ENCODE measurements at places on chromosomes 1 and 21.
A peak's percentile ranks its signal among the peaks of the same experiment; 100 is the strongest.

GRCh38 chr1:100959502-100960060 is 63.7 kb downstream of the SLC30A7 start:
- no peak for DNase-seq

DNA sequence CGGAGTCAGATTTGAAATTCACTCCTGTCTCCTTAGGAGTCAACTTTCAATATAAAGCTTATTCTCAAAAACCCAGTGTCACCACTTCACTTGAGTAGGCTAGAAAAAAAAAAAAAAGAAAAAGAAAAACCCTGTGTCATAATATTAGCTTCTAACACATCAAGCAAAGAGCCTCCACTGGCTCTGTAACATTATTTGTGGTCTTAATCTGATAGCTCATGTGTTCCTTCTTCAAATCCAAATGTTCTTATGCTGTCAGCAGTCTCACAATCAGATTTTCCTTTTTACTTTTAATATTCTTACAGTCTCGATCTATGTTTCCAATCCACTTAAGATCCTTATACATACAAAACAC is 26.1 kb upstream of the PSMG1 start:
- no peak for DNase-seq

DNA sequence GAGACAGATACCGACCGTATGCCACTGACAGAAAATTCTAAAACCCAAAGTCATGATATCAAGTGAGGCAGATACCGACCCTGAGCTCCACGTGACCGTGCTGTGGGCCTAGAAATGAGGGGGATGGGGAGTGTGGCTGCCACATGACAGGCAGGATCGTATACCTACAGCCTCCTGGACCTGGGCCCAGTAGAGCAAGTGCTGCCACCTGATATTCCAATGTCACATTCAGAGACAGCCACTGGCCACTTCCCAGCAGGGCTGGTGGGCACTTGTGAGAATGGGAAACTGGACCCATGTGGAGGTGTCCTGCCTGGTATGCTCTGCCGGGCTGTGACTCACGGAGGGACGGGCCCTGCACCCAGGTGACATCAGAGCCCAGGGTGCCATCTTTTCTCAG is 44.6 kb upstream of the CLDN14 start:
- no peak for DNase-seq

DNA sequence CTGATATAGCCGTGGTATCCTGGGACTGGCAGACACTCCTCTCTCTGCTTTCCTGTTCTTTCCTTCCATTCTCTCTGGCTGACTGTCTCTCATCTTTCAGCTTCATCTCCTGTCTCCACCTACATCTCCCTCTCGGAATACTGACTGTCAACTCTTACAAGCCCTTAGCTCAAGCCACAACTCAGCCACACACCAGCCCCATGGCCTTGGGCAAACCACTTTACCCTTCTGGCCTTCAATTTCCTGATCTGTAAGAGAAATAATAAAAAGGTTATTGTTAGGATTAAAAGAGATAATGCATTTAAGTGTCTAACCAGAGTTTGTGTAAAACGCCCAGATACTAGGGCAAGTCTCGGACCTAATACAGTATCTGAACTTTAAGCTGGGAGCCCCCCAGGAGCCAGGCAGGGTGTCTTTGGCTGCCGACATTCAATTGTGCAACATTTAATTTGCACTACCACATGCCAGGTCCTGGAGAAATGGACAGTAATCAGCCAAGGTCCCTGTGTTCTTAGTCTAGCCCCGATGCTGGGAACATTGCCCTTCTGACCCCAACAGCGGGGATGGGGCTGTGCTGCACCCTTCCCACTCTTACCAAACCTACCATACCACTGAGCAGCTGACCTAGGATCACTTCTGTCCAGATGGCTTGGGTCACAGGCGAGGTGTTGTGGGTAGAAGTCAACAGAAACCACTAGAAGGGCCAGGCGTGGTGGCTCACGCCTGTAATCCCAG is 5.1 kb downstream of the ECHDC2 start:
- DNase-seq: no peak

DNA sequence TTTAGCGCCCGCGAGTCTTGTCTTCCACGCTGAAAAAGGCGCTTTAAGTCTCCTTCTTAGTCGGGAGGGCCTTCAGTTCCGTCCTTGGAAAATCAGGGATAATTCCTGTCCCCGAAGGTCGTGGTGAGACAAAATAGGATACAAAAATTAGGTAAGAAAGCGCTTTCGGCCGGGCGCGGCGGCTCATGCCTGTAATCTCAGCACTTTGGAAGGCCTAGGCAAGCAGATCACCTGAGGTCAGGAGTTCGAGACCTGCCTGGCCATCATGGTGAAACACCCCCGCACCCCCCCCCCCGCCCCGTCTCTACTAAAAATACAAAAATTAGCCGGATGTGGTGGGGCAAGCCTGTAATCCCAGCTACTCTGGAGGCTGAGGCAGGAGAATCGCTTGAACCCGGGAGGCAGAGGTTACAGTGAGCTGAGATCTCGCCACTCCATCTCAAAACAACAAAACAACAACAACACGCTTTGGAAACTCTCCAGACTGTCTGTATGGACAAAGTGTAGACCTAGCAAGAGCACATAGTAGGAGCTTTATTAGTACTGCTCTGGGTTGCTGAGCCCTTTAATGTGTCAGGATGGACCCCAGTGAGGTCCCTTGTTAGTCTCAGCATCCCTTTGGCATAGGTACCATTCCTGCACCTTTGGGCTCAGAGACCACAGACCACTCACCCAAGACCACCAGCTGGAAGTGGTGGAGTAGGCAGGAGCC is 790 bp upstream of the TMEM54 start:
- no peak for DNase-seq

DNA sequence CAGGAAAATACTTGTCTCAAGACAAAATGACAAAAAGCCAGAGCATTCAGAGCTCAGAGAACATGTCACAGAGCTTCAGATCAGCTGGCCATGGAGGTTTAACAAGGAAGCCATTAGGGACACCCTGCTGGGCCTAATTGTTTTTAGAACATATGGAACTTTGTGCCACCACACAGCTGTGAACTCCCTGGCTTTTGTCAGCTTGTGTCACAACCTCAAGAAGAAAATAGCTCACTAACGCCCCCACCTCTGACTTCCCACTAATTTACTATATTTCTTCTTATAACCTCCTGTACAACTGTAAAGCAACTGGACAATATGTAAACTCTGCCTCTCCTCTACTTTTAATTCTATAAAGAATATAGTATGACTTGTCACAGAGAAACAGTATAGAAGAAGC is 21.0 kb upstream of the TDRD10 start:
- no peak for DNase-seq

DNA sequence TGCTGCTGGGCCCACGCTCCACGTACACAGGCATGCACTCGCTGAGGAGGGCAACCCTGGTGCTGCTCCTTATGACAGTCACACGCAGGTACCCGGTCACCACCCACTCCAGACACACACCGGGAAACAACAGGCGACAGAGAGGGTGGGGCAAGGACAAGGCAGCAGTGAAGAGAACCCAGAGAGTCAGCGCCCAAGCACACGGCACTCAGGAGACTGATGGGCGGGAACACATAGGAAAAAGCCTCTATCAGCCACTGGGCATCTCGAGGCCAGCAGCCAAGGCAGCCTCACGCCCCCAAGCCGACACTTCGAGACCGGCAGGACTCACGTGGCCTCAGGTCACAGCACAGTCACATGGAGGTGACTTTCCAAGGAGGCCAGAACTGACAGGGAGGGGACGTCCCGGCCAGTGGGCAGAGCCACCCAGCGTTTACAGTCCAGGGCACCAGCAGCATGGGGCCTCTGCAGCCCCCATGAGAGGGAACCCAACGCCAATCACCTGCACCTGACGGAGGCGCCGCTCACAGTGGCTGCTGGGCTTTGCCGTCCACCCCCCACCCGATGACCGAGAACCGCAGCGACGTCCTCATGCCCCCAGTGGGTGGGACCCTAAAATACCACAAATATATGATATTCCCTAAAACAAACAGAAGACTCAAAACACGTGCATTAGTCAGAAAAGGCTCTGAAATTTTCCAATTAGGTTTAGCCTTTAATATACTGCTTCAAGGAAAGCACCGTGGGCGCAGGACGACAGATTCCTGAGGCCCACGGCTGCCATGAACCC is 19.7 kb downstream of the PTTG1IP start:
- no peak for DNase-seq

GRCh38 chr1:99501871-99502270 is 144.0 kb upstream of the PALMD start:
- no peak for DNase-seq

GRCh38 chr1:181551249-181551648 is 67.9 kb downstream of the CACNA1E start:
- peak; percentile 43 for DNase-seq

GRCh38 chr1:220031287-220031686 is 15.0 kb downstream of the EPRS1 start:
- DNase-seq: no peak

DNA sequence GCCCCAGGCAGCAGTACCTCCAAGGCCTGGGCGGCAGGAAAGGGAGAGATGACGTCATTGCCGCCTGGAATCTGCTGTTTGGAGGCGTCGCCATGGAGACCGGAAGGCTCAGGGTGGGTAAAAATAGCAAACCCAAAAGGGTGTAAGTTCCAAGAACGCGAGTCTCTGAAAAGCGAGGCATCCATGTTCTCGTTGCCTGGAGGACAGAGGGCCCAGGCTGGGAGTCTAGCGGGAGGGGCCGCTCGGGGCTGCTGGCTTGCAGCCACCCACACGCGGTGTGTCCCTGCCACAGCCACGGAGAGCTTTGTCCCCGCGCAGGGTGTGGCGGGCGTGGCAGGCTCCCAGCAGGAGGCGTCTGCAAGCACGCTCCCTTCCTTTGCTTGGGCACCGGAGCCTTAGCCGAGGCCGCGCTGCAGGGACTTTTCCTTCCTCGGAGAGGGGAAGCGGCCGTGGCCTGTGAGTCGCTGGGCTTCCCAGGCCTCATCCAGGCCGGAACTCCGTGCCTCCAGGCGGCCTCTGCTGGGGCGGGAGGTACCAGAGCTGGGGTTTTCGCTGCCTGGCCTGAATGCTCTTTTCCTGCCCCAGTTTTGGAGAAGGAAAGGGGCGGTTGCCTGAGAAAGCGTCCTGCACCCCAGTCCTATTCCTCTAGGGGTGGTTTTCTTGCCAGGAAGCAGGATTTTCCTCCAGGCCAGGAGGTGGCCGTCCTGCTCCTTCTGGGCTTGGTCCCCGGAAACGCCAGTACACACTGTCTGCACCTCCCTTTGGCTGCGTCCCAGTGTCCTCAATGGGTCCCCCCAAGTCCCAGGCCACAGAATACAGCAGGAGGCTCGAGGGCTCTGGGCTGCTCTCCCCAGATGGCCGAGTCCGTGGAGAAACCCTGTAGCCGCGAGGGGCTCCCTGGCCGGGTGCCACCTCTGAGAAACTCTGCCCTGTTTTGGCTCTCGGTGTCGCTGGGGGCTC is 15.3 kb upstream of the SKI start:
- peak; percentile 87 for DNase-seq

DNA sequence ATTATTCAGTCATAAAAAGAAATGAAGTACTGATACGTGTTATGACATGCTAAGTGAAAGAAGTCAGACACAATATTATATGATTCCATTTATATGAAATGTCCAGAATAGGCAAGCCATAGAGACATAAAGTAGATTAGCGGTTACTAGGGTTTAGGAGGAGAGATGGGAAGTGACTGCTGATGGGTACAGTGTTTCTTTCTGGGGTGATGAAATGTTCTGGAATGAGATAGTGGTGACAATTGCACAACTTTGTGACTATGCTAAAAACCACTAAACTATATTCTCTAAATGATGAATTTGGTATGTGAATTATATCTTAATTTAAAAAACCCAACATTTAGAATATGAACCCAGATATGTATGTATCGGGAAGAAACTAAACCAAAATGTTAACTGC is 27.6 kb downstream of the IPP start:
- DNase-seq: no peak

GRCh38 chr1:5949085-5949760 is 43.0 kb downstream of the NPHP4 start:
- no peak for DNase-seq

DNA sequence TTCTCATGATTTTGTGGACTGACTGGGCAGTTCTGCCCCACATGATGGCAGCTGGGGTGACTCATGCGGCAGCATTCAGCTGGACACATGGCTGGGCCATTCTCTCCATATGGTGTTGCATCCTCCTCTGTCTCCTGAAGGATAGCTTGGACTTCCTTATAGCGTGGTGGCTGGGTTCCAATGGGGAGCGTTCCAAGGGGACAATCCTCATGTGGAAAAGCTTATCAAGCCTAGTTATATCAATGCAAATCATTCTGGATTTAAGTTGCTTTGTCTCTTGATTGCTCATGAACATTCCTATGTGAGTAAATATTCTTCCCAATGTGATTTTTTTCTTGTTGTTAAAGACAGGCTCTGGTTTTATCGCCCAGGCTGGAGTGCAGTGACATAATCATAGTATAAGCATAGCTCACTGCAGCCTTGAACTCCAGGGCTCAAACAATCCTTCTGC is 13.2 kb upstream of the SLC2A1 start:
- no peak for DNase-seq

DNA sequence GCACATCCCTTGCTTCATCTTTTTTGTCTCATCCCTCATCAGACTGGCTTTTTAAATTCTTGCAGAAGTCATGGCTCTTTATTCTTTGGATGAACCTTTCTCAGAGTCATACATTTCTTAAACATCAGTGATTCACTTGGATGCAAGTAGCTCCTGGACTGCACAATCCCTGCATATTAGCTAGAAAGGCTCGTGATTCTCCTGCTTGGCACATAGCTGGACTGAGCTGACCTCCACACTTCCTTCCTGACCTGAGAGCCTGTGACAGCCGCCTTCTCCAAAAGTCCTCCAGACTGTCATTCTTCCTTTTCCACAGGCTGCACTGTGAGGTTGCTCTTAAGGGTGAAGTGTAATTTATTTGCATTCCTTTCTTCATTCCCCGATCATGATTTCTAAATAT is 109.4 kb downstream of the RGL1 start:
- no peak for DNase-seq

GRCh38 chr1:223508796-223509195 is 115.6 kb downstream of the CCDC185 start:
- DNase-seq: no peak

GRCh38 chr1:185767508-185768120 is 33.4 kb downstream of the HMCN1 start:
- no peak for DNase-seq

- DNase-seq: no peak
These were observed 42.6 kb downstream of the LMX1A start for GRCh38 chr1:165313903-165314302.

GRCh38 chr1:9294910-9295636 is 2.4 kb downstream of the SPSB1 start:
- no peak for DNase-seq

- no peak for DNase-seq
These were observed 38.2 kb downstream of the GLIS1 start for GRCh38 chr1:53700776-53701175.

DNA sequence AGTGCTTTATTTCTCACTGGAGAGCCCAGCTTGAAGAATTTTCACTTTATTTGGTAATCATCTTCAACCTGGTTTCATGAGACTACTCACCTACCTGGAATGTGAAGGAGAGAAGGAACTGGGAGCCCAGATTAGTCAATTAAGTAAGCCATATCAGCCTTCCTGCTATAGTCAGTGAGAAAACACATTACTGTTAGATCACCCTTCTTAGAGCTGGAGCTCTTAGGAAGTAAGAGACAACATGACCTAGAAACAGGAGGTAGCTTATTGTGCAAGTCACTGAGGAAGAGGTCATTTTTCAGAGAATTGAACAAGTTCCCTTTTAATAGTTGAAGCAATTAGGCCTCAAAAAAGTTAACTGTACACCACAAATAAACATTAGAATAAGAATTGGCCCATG is 49.2 kb upstream of the TEKT2 start:
- DNase-seq: no peak

- DNase-seq: no peak
These were observed 327 bp downstream of the LRRC40 start for GRCh38 chr1:70205071-70205433.
